T follicular helper cell (primary cell): ENCODE measurements at places on chromosomes 6 and 20.

- DNase-seq: no peak
These were observed 3.3 kb downstream of the ACTL10 start for GRCh38 chr20:33669873-33670640.

DNA sequence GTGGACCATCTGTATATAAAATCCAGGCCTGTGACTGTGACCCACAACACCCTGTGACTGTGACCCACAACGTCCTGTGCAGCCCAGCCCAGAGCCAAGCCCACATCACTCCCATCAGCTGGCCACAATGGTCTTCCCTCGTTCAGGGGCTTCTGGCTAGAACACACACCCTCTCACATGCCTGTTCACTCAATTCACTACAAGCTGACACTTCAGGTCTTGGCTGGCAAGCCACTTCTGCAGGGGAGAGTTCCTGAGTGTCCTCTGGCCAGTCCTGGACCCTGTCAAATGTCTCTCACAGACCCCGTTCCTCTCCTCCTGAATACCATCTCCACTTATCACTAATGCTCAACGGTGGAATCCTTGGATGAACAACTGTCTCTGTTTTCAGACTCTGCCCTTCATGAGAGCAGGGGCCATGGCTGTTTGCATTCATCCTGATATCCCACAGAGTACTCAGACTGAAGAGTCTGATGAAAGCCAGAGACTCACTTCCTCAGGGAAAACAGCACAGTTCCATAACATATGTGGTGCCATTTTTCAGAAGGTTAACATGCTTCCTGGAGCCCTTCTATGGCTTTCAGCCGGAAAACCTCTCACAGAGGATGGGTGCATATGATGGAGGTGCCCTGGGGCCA lies 56.0 kb downstream of the MYH7B start:
- no peak for DNase-seq

GRCh38 chr6:168280899-168281245 lies 38.7 kb downstream of the DACT2 start:
- DNase-seq: no peak

GRCh38 chr20:57114290-57115005 lies 152.0 kb downstream of the BMP7 start:
- DNase-seq: no peak

DNA sequence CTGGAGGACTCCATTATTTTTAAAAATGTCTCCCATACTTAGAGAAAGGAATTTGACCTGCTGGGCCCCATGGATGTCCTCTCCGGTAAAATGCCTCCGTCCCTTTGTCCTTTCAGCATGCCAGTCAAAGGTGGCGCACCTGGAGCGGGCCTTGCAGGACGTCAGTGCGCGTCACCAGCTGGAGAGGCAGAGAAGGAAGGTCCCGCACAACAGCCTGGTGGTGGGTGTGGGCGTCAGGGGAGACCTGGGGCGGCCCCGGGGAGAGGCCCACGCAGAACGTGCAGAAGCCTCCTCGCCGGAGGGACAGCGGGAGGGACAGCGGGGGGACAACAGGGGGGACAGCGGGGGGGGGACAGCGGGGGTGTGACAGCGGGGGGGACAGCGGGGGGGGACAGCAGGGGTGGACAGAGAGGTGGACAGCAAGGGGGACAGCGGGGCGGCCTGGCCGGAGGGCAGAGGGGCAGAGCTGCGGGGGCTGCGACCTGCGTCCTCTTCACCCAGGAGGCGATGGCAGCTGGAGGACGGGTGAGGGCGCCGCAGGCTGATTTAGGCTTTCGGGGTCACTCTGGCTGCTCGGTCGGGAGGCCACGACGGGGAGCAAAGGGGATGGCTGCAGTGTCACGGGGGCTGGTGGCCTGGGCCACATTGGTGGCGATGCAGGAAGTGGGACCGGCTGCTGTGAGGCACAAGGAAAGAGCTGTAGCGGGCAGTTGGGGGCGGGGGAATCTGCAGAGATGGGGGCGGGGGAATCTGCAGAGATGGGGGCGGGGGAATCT lies 859 bp upstream of the KIF25 start:
- no peak for DNase-seq

- no peak for DNase-seq
These were observed 169.3 kb upstream of the RIN2 start for GRCh38 chr20:19588732-19589131.
